ENCODE measurements at places on chromosomes 4 and X.

GRCh38 chr4:17285747-17286146 lies 226.1 kb downstream of the QDPR start:
- no peak for DNase-seq

- no peak for DNase-seq
Observed at GRCh38 chrX:140505421-140506337, 810 bp upstream of the SOX3 start.

DNA sequence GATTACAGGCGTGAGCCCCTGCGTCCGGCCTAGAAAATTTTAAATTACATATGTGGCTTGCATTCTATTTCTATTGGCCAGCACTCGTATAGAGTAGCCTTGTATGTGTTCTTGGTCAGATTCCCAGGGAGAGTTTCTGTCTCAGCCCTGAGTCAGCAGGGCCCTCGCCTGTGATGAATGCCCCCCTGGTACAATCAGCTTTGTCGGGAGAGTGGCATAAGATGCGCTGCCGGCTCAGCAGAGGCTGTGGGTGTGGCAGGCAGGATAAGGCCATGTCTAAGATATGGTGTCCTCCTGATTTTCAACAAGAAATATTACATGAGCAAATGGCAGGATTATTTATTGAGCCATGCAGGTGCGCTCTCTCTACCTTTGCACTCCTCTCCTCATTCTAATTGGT lies 1.6 kb upstream of the REELD1 start:
- no peak for DNase-seq

DNA sequence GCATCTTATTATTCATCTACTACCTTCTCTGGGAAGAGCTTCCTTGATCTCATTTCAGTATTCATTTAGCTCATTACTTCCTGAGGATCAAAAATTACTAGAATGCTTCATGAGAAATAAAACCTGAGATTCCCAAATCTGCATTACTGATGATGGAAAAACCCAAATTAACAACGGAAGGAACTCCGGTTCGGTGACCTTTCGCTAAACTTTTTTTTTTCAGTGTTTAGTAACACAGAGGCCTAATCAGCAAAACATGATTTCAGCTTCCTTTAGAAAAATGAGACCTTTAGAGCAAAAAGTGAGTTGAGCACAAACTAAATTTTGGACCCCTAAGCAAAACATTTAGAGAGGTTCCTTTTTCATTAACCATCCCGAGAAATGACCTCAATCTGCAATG lies 229.2 kb downstream of the MAML3 start:
- DNase-seq, result no peak

DNA sequence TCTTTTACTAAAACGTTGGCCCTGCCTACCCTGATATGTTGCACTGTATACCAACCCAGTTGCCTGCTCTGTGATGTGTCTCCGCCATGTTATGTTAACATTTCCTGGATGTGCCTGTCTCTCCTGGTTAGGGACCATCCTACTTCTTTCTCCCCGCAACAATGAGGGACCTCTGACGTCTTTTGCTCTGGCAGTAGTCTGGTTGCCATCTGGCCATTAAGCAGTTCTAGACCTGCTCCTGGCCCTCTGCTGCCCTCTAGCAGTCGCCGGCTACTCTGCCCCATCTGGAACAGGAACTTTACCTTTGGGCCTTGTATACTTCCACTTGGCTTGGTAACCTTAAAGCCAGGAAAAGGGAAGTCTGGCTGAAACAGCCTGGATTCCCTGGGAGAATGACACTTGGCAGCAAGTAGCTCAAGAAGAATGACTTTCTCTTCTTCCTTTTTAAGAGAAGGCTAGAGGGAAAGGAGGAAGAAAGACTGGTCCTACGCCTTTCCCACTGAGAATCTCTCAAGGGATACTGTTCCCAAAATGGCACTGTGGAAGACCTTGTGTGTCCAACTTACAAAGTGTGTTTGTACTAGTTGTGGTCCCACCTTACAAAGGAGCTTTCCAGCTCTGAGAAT lies 63.5 kb downstream of the GPC3 start:
- DNase-seq, result no peak

GRCh38 chr4:133869486-133869885 lies 332.1 kb downstream of the PABPC4L start:
- DNase-seq, result no peak

GRCh38 chrX:24493740-24494581 lies 28.9 kb downstream of the PDK3 start:
- no peak for DNase-seq

DNA sequence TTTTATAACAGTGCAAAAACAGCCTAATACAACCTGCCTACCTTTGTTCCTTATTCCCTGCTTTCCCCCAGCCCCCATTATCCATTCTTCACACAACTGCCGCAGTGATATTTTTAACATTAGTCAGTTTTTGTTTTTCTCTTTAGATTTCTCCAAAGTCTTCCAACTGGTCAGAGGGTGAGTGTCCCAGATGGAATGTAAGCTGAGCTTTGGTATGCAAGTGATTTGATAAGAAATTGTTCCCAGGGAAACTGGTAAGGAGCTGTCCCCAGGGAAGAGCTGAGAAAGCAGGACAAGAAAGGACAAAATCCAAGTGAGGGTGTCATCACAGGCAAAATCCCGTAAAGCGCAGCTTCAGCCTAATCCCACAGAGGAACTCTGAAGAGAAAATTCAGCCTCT lies 475.5 kb upstream of the ADGRL3 start:
- DNase-seq, result no peak

DNA sequence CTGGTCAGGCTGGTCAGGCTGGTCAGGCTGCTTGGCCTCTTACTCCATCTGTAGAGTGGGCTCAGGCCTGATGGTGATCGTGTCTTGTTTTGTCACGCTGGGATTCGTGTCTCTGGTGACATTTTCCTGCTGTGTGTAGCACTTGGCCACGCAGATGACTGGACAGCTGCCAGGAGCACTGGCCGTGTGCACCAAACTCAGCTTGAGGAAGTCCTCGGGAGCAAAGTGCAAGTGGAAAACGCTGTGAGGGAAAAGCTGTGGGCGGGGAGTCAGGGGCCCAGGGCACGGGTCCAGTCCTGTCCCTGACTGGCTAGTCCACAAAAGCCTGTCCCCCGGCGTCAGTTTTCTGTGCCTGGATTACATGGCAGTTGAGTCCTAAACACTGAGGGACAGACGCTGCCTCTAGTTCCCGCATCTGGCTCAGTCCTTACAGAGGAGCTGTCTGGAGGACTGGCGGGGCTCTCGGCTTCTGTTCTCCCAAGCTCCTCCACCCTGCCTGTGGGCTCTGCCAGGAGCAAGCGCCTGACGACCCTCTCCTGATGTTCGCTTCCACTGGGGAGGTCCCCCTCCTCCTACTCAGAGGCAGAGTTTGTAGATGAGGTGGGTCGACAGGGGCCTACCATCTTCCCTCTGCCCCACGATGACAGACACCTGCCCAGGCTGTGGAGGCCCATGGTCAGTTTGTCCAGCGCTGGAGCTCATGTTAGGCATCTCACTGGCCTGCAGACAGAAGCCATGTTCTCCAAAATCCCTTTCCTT lies 35.9 kb upstream of the GRPEL1 start:
- DNase-seq, result peak; percentile 31

- DNase-seq, result no peak
Observed at GRCh38 chr4:94214703-94215319, 7.1 kb downstream of the SMARCAD1 start.

DNA sequence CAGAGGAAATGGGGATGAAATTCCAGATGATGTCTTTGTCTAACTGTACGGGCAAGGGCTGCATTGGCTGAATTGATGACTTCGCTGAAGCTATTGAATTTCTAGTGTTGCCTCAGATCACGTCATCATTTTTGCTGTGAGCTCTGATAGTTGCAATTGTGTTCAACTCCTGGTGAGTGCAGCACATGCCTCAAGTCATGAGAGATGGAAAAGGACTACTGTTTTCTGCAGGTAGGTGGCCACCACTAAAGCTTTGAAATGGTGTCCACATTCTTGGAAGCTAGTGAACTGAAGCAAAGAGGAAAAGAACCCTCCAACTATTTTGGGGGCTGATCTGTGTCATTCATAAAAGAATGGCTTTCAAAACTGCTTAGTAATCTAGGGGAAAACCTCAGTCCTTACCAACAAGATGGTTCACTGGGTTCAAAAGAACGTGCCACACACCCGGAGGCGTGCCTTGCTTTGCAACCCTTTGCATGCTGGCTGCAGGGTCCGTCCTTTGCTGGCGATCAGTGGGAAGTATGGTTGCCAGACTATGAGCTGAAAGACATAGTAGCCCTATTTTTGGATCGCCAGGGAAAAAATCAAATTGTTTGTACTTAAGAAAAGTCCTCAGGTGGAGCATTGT lies 88.1 kb upstream of the STOX2 start:
- no peak for DNase-seq

DNA sequence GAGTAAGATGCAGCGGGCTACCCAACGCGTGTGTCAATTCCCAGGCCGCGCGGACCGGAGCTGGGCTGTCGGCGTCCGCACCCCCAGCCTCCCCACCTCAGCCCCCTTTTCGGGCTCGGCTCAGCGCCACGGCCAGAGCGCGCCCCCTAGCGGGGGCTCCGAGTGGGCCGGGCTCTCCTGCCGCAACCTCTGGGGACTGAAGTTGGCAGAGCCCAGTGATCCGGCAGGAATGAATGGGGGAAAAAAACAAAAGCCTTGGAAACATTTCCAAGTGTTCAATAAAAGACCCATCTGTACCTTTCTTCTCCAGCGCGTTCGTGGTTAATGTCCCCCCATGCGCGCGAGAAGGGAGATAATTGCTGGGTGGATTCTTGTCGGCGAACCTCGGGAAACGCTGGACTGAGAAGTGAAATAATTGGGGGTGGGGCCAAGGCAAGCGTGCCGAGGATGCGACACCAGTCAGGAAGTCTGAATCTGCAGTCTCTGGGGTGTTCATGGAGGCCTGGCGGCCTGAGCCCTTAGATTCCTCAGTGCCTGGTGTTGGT lies 5.2 kb upstream of the ARX start:
- DNase-seq, result no peak

- DNase-seq, result no peak
Observed at GRCh38 chr4:26879805-26880204, 19.2 kb downstream of the STIM2 start.

DNA sequence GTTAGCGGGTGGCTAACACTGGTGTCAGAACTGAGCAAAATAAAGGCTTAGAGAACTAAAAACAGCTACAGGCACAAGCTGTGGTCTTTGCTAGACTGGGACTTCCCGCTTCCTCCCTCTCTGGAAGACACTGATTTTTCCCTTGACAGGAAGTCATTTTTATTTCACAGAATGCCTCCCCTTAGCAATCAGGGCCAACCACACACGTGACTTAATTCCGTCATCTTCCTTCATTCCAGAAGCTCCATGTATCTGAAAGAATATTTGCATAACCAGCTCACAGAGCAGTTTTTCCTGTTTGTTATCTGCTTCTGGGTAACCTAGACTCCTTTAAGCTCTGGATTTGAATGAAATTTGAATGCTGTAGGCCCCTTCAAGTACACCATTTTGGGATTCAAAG lies 327.5 kb upstream of the FRG1 start:
- DNase-seq, result no peak

- no peak for DNase-seq
Observed at GRCh38 chr4:134160211-134160610, 41.4 kb downstream of the PABPC4L start.

DNA sequence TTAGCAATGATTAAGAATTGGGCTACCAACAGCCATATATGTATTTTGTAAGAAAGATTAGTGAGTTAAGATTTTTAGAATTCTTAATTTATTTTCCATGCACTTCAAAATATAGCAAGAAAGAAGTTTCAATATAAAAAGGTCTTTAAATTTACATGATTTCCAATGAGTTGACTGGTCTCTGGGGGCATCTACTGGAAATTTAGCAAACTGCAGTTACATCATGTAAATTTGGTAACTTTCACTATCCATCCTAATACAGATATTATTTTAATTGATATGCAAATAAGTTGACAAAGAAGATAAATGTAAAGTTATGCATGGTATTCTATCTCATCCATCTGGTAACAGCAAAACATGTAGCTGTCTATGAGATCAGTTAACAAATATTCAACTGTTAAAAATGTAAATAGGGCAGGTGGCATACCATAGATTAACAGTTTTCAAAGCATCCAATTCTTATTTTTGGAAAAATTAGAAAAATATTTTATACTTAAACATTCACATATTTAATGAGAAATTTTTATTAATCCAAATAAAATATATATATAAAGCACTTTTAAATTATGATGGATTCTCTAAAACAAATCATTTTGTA lies 29.1 kb downstream of the TTC29 start:
- peak; percentile 41 for DNase-seq

- DNase-seq, result no peak
Observed at GRCh38 chr4:83388313-83388676, 53.6 kb upstream of the HPSE start.

GRCh38 chr4:85725721-85726170 lies 250.8 kb downstream of the ARHGAP24 start:
- DNase-seq, result no peak

DNA sequence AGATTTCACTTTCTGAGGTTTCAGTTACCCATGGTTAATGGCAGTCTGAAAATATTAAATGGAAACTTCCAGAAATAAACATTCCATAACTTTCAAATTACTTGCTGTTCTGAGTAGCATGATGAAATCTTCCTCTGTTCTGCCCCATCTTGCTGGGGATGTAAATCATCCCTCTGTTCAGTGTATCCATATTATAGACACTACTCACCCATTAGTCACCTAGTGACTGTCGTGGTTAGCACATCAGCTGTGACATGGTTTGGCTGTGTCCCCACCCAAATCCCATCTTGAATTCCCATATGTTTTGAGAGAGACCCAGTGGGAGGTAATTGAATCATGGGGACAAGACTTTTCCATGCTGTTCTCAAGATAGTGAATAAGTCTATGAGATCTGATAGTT lies 125.5 kb upstream of the GIMD1 start:
- DNase-seq, result no peak

GRCh38 chr4:5990446-5991160 lies 27.6 kb downstream of the C4orf50 start:
- no peak for DNase-seq

- DNase-seq, result no peak
Observed at GRCh38 chr4:44725166-44725565, 1.2 kb downstream of the GNPDA2 start.

- no peak for DNase-seq
Observed at GRCh38 chr4:128582427-128582870, 227.1 kb upstream of the JADE1 start.

GRCh38 chr4:5991405-5991804 lies 26.8 kb downstream of the C4orf50 start:
- no peak for DNase-seq

DNA sequence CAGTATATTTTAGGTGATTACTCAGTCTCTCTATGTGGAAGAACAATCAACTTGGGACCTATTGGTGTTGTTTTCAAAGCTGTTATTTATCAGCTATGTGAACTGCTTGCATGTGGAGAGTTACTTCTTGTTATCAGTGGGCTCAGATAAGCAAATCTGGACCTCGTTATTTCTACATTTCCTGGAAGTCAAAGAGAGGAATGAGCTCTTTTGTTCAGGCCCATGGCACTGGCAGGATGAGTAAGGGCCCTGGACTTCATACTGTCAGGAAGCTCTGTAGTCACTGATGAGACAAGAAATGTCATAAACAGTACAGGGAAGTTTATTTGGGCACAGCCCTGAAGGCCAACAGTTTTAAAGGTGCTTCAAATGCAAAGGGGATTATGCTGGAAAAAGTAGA lies 760.6 kb upstream of the EPHA5 start:
- DNase-seq, result no peak
